Inflammatory macrophage treated with lipopolysaccharide for 4 hours (primary cell): ENCODE measurements at places on chromosomes 6 and 20.

GRCh38 chr20:9590189-9590588, 75.8 kb downstream of the LAMP5 start:
- no peak for DNase-seq

- DNase-seq, result no peak
Observed at GRCh38 chr20:36126836-36127527, 27.6 kb upstream of the EPB41L1 start.

- no peak for DNase-seq
Observed at GRCh38 chr20:15399781-15400180, 1062.4 kb upstream of the FLRT3 start.

GRCh38 chr6:11650711-11651110, 113.2 kb downstream of the TMEM170B start:
- DNase-seq, result no peak

GRCh38 chr6:572596-573265, 84.2 kb downstream of the HUS1B start:
- DNase-seq, result no peak

DNA sequence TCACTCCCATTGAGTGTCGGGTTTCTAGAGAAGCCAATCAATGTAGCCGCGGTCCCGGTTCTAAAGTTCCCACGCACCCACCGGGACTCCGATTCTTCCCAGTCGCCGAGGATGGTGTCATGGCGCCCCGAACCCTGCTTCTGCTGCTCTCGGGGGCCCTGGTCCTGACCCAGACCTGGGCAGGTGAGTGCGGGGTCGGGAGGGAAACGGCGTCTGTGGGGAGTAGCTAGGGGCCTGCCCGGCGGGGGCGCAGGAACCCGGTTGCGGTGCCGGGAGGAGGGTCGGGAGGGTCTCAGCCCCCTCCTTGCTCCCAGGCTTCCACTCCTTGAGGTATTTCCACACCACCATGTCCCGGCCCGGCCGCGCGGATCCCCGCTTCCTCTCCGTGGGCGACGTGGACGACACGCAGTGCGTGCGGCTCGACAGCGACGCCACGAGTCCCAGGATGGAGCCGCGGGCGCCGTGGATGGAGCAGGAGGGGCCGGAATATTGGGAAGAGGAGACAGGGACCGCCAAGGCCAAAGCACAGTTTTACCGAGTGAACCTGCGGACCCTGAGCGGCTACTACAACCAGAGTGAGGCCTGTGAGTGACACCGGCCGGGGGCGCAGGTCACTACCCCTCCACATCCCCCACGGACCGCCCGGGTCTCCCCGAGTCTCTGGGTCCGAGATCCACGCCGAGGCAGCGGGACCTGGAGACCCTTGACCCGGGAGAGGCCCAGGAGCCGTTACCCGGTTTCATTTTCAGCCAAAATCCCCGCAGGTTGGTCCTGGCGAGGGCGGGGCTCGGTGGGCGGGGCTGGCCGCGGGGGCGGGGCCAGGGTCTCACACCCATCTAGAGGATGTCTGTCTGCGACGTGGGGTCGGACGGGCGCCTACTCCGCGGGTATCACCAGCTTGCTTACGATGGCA, 35.2 kb upstream of the HLA-G start:
- peak; percentile 84 for DNase-seq

GRCh38 chr6:130167655-130168054, 55.1 kb downstream of the SAMD3 start:
- no peak for DNase-seq

DNA sequence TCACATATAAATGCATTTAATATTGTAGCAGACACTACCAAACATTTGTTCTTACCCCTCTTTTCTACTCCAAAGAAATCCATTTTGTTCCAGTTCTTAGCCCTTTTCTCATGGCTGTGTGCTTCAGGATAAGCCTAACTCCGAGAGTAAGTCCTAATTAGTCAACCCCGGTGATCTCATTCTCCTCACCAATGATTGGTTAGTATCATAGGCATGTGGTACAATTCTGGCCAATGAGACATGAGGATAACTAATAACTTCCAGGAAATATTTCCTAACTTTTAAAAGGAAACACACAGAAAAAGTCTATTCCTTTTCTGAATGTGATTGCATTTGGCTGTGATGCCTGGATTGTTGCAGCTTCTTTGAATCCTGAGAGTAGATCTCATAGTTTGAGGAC, 116.0 kb downstream of the GPR63 start:
- no peak for DNase-seq

DNA sequence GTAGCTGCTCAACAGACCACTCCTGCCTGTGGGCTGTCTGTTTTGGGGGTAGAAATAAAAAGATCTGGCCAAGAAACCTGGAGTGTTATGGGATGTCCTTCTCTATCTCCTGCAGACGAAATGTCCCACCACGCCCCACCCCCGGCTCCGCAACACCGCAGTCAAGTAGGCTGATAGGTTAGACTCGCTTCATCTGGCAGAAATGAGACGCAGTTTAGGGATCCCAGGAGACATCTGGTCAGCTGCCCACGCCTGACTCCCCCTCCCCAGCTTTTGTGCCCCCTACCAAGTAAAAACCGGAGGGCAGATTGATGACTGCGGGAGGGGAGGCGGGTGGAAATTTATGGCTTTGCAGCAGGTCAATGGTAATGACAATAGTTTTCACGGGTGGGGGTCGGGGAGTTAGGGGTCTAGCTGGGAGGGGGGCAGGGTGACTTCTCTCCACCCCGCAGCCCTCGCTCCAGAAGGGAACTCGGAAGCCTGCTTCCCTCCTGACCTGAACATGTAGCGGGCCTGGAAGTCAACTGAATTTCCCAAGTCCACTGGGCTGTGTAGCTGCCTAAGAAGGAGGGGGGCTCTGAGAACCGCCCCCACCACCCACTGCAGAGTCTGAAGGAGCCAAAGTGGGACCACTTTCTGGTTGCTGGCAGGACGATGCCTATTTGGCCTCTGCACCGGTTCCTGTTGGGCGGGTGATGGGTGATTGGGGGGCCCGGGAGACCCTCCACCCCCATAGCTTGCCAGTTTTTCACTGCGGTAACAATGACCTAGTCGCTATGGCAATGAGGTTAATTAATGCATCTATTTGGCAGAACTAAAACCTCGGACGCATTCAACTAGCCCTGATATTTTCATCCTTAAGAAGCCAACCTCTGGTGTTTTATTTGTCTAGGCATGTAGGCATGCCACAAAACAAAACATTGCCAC, 25.7 kb downstream of the PMEPA1 start:
- no peak for DNase-seq

- peak; percentile 64 for DNase-seq
Observed at GRCh38 chr20:4160761-4161305, 145.5 kb upstream of the RNF24 start.

- no peak for DNase-seq
Observed at GRCh38 chr6:26155061-26155930, 68.1 kb downstream of the HFE start.

DNA sequence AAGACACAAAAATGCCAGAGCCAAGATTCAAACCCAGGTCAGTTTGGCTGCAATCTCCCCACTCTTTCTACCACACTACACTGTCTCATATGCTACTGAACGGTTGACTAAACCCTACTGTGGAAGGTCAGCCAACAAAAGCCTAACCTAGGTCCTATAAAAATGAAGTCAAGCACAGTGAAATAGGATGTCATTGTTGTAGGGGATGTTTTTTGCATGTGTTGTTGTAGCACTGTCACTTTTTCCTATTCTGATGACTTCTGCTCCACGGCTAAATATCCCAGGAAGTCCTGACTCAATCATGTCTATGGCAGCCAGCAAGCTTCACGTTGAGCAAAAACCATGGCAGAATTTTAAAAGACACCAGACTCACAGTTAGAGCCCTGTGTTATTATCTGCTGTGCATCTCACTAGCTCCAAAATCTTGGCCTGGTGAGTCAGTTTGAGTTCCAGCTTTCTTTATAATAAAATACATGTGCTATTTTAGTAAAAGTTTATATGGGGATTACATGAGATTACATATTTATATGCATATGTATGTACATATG, 322.1 kb upstream of the NT5E start:
- DNase-seq, result no peak

DNA sequence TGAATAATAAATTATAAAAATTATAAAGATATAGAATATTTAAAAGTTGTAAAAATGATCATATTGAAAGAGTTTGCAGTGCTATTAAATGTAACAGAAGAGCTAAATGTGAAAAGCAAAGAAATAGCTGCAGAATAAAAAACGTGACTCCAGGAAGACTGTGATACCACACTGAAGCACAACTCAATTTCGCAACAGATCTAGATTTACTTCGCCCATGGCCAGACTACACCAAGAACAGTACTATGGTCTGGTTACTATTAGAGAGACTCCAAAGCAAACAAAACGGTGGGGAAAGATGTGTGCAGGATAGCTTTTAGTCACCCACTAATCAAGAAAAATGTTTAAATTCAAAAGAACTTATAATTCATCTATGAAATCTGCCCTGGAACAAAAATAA, 1.9 kb downstream of the CHD6 start:
- peak; percentile 18 for DNase-seq

GRCh38 chr6:34543421-34543820, 12.7 kb downstream of the SPDEF start:
- no peak for DNase-seq

- DNase-seq, result peak; percentile 90
Observed at GRCh38 chr6:34300332-34300751, 51.5 kb upstream of the SMIM29 start.

GRCh38 chr20:5464901-5465603, 148.3 kb upstream of the PROKR2 start:
- no peak for DNase-seq

DNA sequence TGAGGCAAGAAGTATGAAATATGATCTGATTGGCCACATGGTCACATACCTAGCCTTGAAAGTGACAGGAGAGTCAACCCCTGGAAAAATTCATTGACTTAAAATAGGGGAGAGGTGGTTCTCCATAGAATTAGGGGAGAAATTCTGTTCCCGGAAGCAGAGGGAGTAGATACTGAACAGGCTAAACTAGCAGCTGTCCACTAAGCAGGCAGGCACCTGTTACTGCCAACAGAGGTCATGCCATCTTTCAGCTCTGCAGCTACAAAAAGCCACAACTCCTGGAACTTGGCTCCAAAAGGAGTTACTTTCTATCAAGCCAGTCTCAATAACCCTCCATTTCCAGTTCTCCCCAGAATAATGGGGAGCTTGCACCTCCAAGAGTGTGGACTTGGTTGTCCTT, 352.5 kb downstream of the MAFB start:
- DNase-seq, result no peak

DNA sequence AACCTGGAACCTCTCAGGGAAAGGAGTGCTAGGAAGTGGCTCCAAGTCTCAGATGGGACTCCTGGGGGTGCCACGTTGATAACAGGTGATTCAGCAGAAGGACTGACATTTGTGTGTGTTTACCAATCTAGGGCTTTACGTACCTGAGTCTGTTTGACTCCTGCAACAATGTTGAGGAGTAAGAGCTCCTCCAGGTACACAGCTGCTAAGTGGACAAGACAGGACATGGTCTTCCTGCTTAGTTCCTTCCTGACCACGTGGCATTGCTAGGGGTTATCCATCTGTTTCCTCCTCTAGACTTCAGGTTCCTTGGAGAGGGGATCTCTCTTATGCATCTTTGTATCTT, 164.5 kb upstream of the SLC24A3 start:
- DNase-seq, result no peak

GRCh38 chr6:140082867-140083297, 708.4 kb upstream of the CITED2 start:
- DNase-seq, result no peak

DNA sequence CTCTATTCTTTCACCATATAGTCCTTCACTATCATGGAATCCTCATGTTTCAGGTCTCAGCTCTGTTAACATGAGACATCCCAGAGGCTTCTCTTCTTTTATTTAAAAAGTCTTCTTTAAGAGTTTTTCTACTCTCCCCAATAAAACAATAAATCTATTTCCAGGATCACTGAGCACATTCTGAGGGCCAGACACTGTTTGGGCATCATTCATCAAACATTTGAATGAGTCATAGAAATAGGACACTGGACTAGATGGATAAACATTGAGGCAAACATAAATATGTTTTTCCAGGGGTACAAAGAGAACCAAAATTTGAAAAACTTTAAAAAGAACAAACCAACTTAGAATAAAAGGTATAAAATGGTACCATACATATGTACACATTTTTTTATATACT, 554.4 kb downstream of the KIF16B start:
- DNase-seq, result no peak

DNA sequence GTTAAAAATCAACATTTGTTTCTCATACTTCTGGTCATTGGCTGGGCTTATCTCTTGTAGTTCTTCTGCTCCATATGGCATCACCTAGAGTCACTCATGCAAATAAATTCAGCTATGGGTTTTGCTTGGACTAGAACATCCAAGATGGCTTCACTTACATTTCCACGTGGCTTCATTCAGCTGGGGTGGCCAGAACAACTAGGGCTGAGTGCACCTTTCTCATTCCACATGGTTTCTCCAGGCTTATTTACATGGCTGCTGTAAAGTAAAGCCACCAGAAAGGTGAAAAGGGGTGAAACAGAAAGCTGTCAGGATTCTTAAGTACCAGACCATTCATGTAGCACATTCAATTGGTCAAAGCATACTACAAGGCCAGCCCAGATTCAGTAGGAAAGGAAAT, 151.1 kb upstream of the BMP2 start:
- DNase-seq, result no peak

GRCh38 chr20:41224281-41224680, 86.9 kb downstream of the PLCG1 start:
- DNase-seq, result no peak

DNA sequence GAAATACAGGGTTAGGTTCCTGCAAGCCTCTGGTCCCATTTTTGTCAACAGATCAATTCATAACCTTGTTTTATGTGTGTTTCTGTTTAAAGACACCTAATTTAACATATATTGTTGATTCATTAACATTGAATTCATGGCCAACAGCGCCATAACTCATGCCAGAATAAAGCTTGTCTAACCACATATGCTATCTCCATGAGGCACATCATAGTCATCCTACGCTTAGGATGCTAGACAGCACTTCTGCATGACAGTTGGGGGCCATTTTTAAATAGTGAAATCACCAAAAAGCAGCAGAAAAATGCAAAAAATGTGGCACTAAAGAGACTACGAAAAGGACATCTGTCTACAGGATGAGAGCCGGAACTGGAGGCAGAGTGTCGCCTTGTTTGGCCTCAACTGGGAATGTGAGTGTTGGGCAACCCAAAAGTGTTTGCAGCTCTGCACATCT, 37.9 kb downstream of the TRAM2 start:
- DNase-seq, result no peak

- DNase-seq, result no peak
Observed at GRCh38 chr20:1757606-1758512, 100.3 kb upstream of the SIRPG start.

GRCh38 chr6:137967689-137968454, 100.8 kb downstream of the TNFAIP3 start:
- peak; percentile 83 for DNase-seq

DNA sequence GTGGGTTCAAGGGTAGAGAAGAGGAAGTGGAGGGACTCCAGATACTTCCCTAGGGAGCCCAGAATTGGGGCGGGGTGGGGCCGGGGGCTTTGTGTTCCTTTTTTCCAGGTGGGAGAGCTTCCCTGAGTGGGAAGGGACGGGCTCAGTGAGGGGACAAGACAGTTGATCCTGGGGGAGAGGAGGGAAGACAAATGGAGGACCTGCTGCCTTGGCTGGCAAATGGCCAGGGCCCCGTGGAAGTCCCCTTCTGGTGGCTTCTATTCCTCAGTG, 2.6 kb downstream of the CTSZ start:
- peak; percentile 92 for DNase-seq
